ENCODE measurements at places on chromosomes 4 and X. TPM values are rescaled to one million over a fixed set of nuclear protein-coding genes. Genes with fewer than 3 reads are reported as not detected.

Gene TSPAN5
- total RNA-seq, result 7.5 TPM

Gene RAB9B
- total RNA-seq, result 2.4 TPM

Gene FAM9B
- total RNA-seq, result not detected

Gene GAGE12E
- total RNA-seq, result not detected

Gene H2BW1
- total RNA-seq, result not detected

DNA sequence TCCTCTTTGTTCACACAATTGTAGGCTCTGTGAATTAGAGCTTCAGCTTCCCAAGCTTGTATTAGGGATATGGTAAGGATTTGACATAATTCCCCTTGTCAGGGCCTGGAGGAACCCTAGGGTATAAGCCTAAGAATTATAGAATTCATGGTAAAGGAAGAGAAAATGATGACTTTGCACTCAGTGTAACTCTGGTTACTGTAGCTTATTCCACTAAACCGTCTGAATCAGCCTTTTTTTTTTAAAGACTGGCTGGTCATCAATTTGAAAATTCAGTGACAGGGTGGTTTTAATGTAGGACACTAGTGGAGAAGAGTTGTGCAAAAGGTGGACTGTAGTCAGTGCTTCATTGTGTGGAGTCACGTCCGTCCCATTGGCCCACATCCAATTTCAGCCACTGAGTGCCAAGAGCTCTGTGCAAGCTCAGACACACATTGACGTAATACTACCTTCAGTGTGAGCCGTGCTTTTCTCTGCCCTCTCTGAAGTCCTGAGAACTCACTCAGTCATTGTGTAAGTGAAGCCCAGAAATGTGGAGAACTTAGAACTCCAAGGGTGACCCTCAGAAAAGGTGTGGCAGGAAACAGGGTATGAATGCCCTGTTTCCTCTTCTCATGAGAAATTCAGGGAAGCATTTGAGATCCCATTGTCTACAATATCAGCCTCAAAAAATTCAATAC lies 449.8 kb downstream of the C4orf33 start:
- H3K27ac ChIP-seq, result no peak overlapping the region
- H3K4me1 ChIP-seq, result peaks cover 3% of the 10 kb centered on the region
- no peak for DNase-seq
- no peak overlapping the region for H3K4me3 ChIP-seq

GRCh38 chrX:120456973-120457372 lies 12.1 kb downstream of the LAMP2 start:
- H3K4me1 ChIP-seq, result peaks cover 2% of the 10 kb centered on the region
- H3K4me3 ChIP-seq, result no peak overlapping the region
- no peak for DNase-seq
- no peak overlapping the region for H3K27ac ChIP-seq

- H3K36me3 ChIP-seq, result no peaks in the 10 kb centered on the region
- peaks cover under 1% of the 10 kb centered on the region for H3K4me1 ChIP-seq
- no peaks in the 10 kb centered on the region for H3K27me3 ChIP-seq
- no peak for DNase-seq
- H3K4me3 ChIP-seq, result no peak overlapping the region
Measured at GRCh38 chr4:81704461-81704860, 232.8 kb upstream of the RASGEF1B start.

DNA sequence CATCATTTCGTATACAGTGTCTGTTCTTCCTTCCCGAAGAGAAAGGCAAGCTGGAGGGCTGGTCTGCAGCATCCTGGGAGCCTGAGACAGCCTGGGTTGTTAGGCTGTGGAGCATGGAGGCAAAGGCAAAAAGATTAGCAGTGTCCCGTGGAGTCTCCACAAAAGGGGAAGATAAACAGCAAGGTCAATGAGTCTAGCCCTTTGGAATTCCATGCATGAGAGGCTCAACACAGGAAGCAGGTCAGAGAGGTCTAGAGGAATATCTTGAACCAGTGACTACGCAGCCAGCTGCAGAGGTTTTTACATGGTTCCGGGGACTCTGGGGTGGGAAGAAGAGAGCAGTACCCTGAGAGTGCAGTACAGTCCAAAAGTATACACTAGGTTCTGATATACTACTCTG lies 12.2 kb upstream of the MCF2 start:
- no peaks in the 10 kb centered on the region for H3K36me3 ChIP-seq

DNA sequence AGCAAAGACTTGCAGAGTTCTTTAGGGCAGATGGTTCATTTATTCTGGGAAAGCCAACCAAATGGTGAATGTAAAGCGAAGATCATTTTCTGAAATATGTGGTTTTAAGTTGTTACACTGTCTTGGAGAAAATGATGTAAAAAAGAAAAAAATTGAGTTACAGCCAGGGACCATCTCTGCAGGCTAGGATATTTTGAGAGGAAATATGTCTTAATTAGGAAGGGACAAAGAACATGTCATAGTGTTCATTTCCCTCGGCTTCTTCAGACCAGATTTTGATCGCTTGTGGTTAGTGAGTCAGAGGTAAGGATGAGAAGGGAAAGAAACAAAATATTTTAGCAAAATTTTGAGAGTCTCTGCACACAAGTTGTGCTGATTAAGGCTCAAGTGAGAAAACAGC lies 59.0 kb upstream of the C1QTNF7 start:
- H3K36me3 ChIP-seq, result no peaks in the 10 kb centered on the region
- no peak overlapping the region for H3K27ac ChIP-seq
- no peaks in the 10 kb centered on the region for H3K27me3 ChIP-seq
- H3K4me1 ChIP-seq, result peaks cover 2% of the 10 kb centered on the region
- no peak overlapping the region for H3K4me3 ChIP-seq

DNA sequence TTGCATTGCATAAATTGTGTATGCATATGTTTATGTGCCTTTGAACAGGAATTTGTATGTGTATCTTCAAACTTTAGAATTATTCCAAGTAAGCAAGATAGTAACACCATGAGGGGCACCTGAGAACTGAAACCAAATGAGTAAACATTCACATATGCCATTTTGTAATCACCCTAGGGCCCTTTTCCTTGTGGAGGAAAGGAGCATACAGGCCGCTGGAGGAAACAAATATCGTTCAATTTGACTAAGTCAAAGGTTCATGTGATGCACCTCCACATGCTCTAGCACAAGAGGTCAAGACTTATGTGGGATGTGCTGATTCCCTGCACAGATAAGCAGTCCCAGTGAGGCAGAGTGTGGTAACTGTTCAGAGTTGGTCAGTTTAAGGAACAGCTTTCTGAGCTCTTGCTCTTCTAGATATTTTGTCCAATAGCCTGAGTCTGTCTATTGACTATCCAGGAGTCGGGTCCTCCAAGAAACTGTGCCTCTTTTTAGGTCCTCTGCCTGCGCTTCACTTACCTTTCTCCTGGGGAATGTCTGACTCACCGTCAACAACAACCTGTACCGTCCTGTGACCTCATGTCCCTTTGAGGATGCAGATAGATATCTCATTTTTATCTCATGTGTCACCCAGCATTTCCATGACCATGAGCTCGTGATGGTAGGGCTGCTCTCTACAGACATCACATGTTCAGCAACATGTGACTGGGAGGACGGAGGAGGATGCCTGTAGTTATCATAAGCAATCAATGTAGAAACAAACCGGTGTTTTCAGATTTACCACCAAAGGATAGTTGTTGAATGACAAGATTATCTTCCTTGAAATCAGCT lies 196.9 kb downstream of the NWD2 start:
- H3K27me3 ChIP-seq, result no peaks in the 10 kb centered on the region
- no peak for DNase-seq
- peaks cover 21% of the 10 kb centered on the region for H3K4me1 ChIP-seq
- H3K27ac ChIP-seq, result peak overlapping the region; percentile 13
- H3K36me3 ChIP-seq, result no peaks in the 10 kb centered on the region

GRCh38 chrX:54920610-54921426 lies at the start of gene TRO:
Gene TRO (plus strand): TSS chrX:54920824. CDS start chrX:54922247, 1,423 bp downstream.
- no peaks in the 10 kb centered on the region for H3K27me3 ChIP-seq
- peaks cover 5% of the 10 kb centered on the region for H3K4me1 ChIP-seq
- H3K27ac ChIP-seq, result peak within 1 kb of the TSS; percentile 97
- H3K36me3 ChIP-seq, result peaks cover 3% of the 10 kb centered on the region

- H3K4me1 ChIP-seq, result peaks cover 6% of the 10 kb centered on the region
- no peaks in the 10 kb centered on the region for H3K36me3 ChIP-seq
- H3K27me3 ChIP-seq, result peaks cover 39% of the 10 kb centered on the region
- peak; percentile 32 for DNase-seq
Measured at GRCh38 chr4:8269535-8270417, at the start of gene HTRA3. Gene HTRA3 (plus strand): TSS chr4:8269754. CDS start chr4:8269969, 215 bp downstream.

GRCh38 chr4:94803181-94803580 lies 45.4 kb downstream of the BMPR1B start:
- peaks cover 1% of the 10 kb centered on the region for H3K36me3 ChIP-seq
- no peak overlapping the region for H3K4me3 ChIP-seq
- H3K27me3 ChIP-seq, result no peaks in the 10 kb centered on the region
- peaks cover 10% of the 10 kb centered on the region for H3K4me1 ChIP-seq

DNA sequence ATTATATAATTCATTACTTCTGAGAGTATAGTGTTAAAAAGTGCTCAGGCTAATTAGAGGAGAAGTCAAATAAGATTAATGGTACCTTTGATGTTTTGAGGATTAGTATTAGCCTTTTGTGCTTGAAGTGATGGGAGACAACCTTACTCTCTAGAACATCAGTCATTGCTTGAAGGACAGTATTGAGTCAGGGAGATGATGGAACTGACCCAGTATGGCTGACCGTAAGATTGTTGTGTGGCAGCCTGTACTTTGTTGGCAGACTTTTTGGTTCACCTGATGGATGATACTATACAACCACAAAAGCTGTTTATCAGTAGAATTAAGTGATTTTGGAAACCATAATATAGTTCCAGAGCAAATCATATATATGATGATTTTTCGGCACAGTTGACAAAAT lies 9.9 kb downstream of the OGT start:
- H3K27me3 ChIP-seq, result no peaks in the 10 kb centered on the region
- peaks cover 3% of the 10 kb centered on the region for H3K4me1 ChIP-seq

Measured in progenitor cell of endocrine pancreas (in vitro differentiated cells).